Activated CD4-positive, alpha-beta T cell treated with anti-CD3 and anti-CD28 coated beads for 36 hours (primary cell): ENCODE measurements at places on chromosomes 6 and 20. TPM values are rescaled to one million over a fixed set of nuclear protein-coding genes. Genes with fewer than 3 reads are reported as not detected.

DNA sequence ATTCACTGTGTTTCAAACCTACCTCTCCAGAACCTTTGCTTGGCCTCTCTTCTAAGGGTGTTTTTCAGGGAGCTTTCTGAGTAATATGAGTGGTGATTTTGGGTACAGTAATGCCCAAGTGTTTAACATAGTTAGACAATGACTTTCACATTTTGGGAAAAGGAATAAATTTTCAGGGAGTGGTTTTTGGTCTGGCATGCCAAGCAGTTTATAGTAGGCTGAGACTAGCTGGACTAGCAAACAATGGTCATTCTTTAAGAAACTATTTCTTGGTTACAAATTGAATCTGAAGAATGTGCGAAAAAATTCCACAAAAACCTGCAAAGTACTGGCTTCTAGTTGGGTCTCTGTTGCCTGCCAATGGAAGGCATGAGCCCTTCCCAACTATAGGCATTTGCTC, 15.4 kb downstream of the FNDC1 start:
- DNase-seq, result no peak
- peaks cover 5% of the 10 kb centered on the region for H3K27me3 ChIP-seq
- H3K27ac ChIP-seq, result no peak overlapping the region

- no peak for DNase-seq
- no peaks in the 10 kb centered on the region for H3K27me3 ChIP-seq
- H3K4me3 ChIP-seq, result no peak overlapping the region
- no peak overlapping the region for H3K27ac ChIP-seq
Observed at GRCh38 chr6:56289721-56290120, 42.3 kb upstream of the COL21A1 start.

DNA sequence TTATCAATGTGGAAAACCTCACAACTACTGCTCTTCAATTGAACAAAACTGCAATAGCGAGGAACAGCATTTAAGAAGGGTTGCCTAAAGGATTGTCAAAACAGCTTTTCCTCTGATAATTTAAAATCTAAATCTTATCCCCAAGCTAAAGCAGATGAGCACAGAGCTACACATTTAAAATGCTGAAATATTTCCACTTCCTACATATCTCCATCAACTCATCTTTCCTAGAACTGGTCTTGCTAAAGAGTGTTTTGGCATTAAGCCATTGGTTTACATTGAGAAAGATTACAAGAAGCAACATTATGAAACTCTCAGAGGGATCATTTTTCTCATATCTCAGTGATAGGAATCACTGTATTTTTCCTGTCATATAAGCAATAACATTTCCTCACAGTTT, 3.6 kb downstream of the OR10C1 start:
- H3K4me3 ChIP-seq, result no peak overlapping the region
- no peaks in the 10 kb centered on the region for H3K4me1 ChIP-seq
- DNase-seq, result no peak
- peaks cover 40% of the 10 kb centered on the region for H3K27me3 ChIP-seq
- no peaks in the 10 kb centered on the region for H3K36me3 ChIP-seq

BFSP1 gene
- 0.23 TPM for total RNA-seq

GPLD1 gene
- total RNA-seq, result 0.62 TPM
